ENCODE measurements at places on chromosomes 13 and 19.
A peak's percentile ranks its signal among the peaks of the same experiment; 100 is the strongest.

DNA sequence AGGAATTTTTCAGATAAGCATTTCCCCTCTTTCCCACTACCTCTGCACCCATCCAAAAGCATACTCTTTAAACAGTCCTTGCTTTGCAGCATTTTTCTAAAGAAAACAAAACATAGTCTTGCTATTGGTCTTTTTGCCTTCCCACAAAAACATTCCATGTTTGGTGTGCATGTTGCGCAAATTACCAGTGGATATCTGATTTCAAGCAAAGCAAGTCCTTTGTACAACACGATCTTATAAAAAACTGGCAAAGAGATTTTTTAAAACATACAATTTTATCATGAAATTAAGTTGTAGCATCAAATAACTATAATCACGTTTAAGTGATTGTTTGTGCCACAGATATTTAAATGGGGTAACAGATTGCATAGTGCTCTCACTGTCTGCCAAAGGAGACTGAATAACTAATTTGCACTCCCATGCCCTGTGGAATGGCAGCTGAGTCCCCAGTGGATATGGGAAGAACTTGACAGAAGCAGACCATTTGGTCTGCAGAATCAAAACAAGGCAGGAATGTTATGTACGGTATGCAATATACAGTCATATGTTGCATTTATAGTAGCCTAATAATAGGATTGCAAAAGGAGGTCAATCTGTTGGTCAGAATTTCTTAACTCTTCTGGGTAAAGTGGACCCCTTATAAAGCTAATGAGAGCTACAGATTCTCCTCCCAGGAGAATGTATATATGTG, 285.7 kb downstream of the TBC1D4 start:
- DNase-seq, result no peak

DNA sequence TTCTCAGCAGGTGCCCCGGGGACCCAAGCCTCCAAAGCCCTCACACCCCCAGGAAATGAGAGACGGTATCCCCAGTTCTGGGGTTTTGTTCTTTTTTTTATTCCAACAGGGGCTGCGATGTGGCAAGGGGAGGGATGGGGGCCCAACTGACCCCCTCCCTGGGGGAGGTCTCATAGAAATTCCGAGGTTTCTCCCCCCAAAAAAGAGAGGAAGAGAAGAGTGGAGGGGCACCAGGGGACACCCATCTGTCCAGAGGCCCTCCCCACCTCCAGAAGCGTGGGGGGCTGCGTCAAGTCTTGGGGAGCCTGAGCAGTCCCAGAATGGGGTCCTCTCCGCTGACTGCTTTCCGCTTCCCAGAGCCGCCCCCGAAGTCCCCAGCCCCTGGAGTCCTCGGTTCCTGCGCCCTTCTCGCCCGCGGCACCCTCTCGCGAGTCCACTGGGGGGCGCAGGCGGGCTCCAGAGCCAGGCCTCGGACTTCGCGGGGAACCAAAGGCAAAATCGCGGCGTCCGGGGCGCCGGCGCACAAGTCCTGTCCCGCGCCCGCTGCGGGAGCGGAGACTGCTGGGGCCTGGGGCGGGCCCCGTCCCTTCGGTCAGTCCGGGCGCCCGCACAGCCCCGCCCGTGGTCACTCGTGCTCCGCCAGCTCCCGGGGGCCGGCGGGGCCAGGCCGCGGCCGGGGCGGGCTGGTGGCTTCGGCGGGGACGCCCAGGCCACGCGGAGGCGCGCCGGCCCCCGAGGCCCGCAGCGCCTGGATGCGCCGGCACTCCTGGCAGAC, 4.4 kb upstream of the ATP1A3 start:
- DNase-seq, result peak; percentile 6

DNA sequence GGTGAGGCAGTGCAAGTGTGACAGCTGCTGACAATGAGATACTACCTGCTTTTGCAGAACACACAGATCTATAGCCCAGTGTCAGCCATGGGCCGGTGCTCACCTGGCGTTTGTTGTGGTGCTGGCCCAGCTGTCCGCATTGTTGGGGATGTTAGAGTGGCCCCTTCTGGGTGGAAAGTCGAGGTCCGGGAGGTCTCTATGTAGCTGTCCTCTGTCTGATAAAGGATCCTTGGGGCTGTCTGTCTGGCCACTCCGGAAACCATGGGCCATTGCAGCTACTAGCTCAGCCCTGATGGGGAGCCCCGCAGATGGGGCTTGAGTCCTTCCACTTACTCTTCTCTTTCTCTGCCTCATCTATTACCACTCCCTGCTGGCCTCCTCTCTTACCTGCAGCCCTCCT, 181.5 kb upstream of the TSHZ3 start:
- DNase-seq, result no peak

DNA sequence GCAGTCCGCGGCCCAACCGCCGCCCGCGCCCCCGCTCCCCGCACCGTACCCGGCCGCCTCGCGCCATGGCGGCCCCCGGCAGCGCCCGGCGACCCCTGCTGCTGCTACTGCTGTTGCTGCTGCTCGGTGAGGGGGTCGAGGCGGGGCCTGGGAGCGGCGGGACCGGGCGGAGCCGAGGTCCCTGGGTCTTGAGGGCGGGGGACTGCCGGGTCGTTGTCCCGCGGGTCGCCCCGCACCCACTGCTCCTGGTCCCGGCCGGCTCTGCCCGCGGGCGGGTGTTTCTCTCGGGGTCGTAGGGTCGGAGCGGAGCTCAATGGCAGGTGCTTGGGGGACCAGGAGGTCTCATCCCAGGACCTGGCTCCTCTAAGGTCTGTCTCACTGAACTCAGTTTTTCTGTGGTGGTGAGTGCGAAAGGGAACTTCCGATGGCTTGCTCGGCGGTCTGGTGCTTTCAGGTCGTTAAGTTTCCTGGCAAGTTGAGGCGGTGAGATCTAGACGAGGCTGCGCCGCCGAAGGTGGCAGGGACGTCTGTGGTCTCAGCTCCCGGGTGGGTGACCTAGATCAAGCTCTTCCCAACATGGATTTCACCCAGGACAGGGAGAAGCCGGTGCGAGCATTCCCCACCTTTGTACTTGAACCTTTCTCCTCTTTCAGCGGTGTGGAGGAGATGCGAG, 467 bp downstream of the LAMP1 start:
- DNase-seq, result no peak

GRCh38 chr13:106274551-106275203, 260.8 kb downstream of the EFNB2 start:
- no peak for DNase-seq

- DNase-seq, result no peak
These were observed 1139.3 kb downstream of the DIAPH3 start for GRCh38 chr13:59024434-59024833.

- DNase-seq, result no peak
These were observed 406.3 kb downstream of the DCT start for GRCh38 chr13:94073007-94073744.

- peak; percentile 36 for DNase-seq
These were observed 152.4 kb downstream of the DCLK1 start for GRCh38 chr13:35978607-35979316.

DNA sequence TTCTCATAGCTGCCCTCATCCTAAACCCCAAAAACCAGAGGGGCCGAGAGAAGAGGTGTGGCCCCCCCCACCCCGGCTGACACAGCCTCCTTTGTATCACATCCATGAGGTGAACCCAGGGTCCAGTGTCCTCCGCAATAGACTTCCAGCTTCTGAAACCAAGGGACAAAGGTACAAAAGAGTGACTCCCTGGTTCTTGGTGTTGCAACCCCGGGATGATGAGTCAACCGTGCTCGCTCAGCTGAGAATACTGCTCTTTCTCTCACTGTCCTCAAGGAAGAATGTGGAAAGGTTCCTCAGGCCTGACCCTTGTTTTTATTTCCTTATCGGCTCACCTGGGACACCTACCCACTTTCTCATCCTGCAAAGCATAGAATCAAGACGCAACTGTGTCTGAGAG, 5.5 kb downstream of the SLC15A1 start:
- DNase-seq, result no peak

DNA sequence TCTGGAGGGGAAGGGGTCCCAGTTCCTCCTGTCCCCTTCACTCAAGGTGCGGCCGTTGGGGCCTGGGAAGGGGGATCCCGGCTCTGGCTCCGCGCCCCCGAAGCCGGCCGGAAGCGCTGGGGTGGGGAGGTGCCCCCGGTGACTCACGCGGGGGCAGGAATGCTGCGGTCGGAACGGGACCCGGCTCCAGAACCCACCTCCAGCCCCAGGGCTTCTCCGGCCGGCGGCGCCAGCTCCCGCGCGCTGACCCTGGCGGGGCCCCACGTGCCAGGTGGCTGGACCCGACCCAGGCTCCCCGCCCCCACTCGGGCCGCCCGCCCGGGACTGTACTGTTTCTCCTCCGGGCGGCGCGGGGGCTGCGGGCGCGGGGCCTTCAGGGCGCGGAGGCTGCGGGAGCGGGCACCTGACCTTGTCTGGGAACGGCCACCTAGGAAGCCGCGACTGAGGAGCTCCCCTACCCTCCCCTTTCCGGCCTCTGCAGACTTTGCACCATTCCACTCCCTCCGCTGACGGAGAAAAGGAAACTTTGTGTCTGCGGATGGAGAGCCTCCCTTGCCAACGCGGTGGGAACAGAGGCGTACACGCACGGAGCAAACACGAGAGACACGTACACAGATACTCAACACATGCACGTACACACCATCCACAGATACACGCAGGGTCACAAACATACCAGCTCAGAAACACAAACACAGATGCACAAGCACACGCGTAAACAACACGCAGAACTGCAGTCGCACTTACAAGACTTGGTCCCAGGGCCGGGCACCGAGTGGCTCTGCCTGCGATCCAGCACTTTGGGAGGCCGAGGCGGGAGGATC, 7.2 kb downstream of the AXL start:
- no peak for DNase-seq

GRCh38 chr19:17778251-17778967, 16.5 kb upstream of the B3GNT3 start:
- DNase-seq, result no peak

DNA sequence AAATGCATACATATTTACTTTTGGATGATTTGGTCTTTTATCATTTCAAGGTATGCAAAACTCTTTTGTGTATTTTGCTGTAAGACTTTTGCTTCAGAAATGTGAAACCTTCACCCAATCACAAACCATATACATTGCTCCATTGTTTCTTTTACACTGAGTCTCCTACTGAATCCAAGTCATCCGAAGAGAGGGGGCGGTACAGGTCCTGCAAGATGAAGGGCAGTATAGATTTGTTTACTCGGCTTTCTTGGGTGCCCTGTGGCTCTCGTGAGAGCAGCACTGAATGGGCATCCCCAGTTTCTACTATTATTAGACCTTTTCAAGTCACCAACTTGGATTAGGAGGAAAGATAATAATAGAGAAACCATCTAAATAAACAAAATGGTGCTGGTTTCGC, 280.6 kb downstream of the DCLK1 start:
- DNase-seq, result no peak
